Smooth muscle cell of trachea (primary cell): ENCODE measurements at places on chromosomes 13 and 19. TPM values are rescaled to one million over a fixed set of nuclear protein-coding genes. Genes with fewer than 3 reads are reported as not detected.

ALDH16A1 gene
- 16.5 and 33.7 TPM in 2 replicates for total RNA-seq

ZNF583 gene
- total RNA-seq = 5.7 and 5.8 TPM in 2 replicates

CDKN2D gene
- 3.5 and 9.9 TPM in 2 replicates for total RNA-seq

KDELR1 gene
- total RNA-seq = 66.0 and 96.4 TPM in 2 replicates

SPACA4 gene
- not detected in 2 replicates for total RNA-seq

DCLK1 gene
- total RNA-seq = 14.1 and 19.5 TPM in 2 replicates
